ENCODE measurements at places on chromosomes 6 and 20. TPM values are rescaled to one million over a fixed set of nuclear protein-coding genes. Genes with fewer than 3 reads are reported as not detected.
A peak's percentile ranks its signal among the peaks of the same experiment; 100 is the strongest.

The TBC1D20 gene
- polyA plus RNA-seq, result 24.3 TPM

DNA sequence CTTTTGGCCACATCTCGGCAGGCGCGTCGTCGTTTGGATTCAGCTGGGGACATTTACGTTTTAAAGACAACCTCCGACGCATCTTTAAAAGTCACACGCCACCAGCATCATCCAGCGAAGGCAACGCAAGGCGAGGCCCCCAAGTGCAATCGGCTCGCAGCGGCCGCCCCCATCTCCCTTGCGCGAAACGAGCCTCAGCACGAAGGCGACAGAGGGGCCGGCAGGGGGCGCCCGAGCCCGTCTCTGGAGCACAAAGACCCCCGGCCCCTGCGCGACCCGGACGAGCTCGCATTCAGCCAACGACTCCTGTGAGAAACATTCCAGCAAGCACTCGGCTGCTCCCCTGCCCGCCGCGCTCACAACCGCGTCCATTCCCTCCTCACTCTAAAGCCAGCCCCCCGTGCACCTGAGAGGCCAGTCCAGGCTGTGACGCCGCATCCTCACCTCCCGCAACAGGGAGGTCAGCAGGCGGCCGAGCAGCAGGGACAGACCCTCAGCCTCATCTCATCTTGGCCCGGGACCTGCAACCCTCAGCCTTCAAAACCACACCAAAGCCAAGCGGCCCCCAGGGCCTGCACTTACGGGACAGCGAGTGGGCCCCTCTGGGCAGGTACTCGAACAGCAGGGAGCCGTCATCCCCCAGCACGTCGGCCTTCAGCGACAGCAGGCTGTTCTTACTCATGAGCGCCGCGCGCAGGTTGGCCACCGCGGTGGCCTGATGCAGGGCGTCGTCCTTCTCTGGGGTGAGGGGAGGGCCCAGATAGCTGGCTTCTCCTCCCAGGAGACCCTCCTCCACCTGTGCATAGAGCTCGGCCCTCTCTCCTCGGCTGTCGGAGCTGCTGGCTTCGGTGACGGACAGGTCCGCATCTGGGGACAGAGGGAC lies 35.8 kb downstream of the SLC2A4RG start:
- DNase-seq, result peak; percentile 40

The TRIM38 gene
- 9.5 TPM for polyA plus RNA-seq

The TREML4 gene
- polyA plus RNA-seq, result not detected

GRCh38 chr6:72636786-72637185 lies 14.9 kb downstream of the KCNQ5 start:
- DNase-seq, result no peak

DNA sequence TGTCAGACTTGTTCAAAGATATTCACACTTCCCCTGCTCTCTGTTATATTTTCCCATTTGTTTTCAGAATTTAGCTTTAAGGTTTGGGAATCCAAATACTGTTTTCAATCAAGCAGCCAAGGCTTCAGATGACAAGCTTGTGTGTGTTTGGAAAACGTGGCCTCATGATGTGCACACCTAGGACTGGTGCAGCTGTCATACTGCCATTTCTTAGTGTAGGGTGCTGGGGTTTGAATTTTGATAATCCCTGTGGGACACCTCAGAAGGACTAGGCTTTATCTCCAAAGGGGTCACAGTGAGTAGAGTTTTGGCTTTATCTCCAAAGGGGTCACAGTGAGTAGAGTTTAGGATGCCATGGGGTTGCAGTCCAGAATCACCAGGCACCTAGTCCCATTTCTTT lies 65.3 kb upstream of the JAG1 start:
- DNase-seq, result no peak
